Type B pancreatic cell (in vitro differentiated cells): ENCODE measurements at places on chromosomes 5 and 9.

DNA sequence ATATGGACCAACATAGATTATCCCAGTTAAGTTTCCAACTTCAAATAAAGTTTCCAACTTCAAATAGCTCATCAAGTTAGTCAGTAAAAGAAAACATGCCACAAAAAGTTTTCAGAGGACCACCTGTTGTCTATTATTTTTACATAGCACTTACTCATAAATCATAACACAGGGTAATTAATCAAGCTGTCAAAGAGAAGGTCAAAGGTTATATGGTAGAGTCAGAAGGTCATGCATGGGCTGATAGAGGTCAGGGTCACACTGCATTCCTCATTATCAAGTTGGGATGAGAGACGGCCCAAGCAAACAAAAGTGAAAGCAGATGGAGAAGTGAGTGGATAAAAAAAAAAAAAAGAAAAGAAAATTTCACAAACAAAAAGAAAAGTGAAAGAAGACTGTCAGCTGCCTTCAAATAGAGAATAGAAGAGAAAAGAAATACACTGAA is 145.5 kb upstream of the POU5F2 start:
- no peak for DNase-seq

GRCh38 chr9:18114559-18115475 is 359.1 kb upstream of the ADAMTSL1 start:
- no peak for DNase-seq

DNA sequence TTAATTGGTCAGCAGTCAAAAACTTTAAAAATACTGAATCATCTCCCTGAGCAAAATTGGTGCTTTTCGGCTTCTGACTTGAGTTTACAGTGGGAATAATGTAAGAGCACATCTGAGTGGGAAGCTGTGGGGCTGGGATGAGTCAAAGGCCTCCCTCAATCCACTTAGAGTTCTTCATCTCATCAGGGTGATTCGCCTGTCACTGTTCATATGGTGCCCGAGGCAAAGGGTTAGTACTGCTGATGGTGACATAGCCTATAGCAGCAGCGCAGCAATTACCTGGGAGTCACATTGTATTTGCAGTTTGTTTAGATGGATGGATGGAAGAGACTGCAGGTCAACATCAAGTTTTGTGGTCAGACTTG is 113.8 kb upstream of the ZNF608 start:
- no peak for DNase-seq

GRCh38 chr5:37557734-37558293 is 178.7 kb downstream of the WDR70 start:
- DNase-seq: no peak

DNA sequence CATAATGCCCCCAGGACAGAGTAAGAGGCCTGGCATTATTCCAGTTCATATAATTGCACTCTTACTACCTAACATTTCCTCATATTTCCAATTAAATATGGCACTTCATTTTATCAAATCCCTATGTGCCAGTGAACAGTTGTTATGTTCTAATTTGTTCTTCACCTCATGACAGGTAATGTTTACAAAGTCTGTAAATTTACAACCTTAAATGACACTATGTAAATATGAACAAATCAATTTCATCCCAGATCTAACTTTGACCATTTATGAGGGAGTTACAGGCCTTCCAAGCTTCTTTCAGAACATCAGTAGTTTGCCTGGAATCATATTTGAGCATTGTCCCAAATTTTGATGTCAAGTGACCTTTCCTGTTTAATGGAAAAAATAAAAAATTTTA is 592.6 kb upstream of the CDH6 start:
- DNase-seq: no peak

GRCh38 chr5:75322066-75322465 is 15.0 kb upstream of the HMGCR start:
- no peak for DNase-seq

- no peak for DNase-seq
Observed at GRCh38 chr5:139038613-139039305, 159.4 kb downstream of the SIL1 start.

GRCh38 chr9:5560443-5561100 is 50.2 kb downstream of the PDCD1LG2 start:
- no peak for DNase-seq

DNA sequence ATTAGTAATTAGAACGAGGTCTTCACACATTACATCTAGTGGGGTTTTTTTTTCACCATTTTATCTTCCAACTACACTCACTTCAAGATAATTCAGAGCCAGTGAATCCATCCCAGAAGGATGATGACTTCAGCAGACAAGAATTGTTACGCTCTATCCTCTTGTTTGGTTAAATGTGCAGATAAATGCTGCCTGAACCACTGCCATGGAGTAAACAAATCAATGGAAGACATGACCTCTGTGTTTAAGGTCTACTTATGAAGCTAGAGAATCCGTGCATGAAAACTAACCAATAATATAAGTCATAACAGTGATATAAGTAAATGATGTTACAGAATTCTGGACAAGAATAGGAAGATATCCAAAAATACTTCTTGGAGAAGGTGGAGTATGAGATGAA is 602.6 kb downstream of the TLR4 start:
- DNase-seq: no peak

DNA sequence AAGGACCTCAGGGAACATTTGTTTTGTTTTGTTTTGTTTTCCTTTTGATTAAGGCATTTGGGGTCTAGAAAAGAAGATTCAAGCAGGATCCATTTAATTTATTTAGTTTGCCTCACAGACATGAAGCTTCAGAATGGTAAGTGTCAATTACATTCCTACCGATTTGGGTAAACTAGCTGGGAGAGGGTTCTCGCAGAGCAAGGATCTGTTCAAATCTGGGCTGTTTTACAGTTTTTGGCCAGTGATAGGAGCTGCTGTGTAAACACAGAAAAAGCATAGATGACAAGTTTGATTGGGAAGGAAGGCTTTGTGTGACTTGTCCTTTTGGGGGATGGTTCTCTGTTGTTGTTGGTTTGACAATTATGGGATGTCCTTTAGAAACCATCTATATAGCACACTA is 470.3 kb upstream of the WWC1 start:
- no peak for DNase-seq

GRCh38 chr5:67104859-67105258 is 91.7 kb downstream of the CD180 start:
- DNase-seq: no peak

DNA sequence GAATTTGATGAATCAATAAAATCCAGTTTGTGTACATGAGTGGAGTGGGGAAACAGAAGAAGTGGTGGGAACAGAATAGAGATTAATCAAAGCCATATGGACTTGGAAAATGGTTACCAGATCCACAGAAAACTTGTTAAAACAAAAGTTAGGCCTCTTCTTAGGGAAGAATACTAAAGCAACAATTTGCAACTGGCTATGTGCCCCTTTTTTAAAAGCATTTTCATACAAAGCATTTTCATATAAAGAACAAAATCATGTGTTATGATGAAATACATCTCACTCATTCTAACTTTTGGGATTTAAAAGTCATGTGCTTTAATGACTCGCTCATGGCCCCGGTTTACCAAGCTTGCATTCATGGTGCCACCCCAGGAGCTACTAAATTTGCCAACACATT is 276.9 kb downstream of the EFNA5 start:
- no peak for DNase-seq

- no peak for DNase-seq
Observed at GRCh38 chr9:2270565-2270964, 255.4 kb downstream of the SMARCA2 start.

- DNase-seq: no peak
Observed at GRCh38 chr5:68659881-68660280, 433.9 kb upstream of the SLC30A5 start.

DNA sequence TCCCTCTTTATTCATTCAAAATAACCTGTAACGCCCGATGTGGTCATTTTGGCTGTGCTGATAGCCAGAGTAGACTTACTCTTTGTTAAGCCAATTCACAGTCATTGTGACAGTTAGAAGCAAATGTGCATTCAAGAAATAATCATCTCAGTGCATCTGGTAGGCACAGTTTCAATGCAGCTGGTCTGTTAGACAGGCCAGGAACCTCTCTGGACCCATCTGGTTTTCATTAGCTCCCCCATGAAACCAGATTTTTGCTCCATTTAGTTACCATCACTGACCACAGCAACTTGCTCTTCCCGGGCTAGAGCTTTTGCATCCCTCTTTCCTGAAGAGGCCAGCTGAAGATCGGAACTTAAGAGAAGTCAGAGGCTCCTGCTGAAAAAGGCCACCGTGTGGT is 284.2 kb downstream of the NSG2 start:
- DNase-seq: no peak

DNA sequence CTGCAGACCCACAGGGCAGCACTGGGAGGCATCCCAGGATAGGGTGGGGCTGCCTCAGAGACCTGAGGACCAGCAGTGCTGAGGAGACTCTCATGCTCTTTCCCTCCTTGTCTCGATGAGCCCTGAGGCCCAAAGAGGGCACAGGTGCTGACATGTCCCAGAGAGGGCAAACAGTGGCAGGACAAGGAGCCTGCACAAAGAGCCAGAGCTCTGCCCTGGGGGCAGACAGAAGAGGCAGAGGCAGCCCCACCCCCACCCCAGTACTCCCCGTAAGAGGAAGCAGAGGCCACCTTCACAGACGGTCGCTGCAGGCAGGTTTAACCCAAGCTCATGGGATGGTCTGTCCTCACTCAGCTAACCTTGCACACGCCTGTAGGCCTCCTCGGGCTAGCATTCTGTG is 29.4 kb upstream of the TTLL11 start:
- no peak for DNase-seq

DNA sequence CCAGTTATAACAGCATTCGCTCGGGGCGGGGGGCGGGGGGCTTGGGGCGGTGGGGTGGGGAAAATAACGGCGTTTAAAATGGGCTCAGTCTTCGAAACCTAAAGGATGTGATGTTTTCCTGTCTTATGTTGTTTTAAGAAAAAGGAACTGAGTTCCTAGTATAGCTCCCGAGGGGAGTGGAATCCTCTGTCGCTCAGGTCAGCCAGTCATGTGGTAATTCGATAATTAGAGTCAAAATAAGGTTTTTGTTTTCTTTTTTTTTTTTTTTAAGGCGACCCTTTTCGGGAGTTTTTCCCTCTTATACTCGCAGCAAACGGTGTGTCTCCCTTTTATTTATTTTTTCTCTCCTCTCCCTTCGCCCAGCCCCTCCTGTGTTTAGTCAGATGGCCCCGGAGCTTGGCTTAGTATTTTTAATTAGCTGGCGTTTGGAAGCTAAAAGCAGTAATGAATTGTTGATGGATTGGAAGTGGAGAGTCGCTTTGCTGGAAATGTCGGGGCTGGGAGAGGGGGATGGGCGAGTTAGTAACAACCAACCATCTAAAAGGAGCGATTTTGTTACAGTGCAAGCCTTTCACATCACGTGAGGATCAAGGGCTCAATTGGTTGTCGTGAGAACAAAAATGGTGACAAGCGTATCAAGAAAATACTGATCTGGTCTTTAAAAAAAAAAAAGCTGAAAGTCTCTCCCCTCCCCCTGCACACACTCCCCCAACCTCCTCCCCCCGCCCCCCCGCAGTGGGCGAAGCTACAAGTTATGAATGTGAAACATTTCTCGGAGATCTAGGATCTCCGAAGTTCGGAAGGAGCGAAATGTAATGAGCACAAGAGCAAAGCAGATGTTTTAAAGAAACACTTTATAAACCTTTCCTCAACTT is 714 bp upstream of the ZNF608 start:
- peak; percentile 74 for DNase-seq

DNA sequence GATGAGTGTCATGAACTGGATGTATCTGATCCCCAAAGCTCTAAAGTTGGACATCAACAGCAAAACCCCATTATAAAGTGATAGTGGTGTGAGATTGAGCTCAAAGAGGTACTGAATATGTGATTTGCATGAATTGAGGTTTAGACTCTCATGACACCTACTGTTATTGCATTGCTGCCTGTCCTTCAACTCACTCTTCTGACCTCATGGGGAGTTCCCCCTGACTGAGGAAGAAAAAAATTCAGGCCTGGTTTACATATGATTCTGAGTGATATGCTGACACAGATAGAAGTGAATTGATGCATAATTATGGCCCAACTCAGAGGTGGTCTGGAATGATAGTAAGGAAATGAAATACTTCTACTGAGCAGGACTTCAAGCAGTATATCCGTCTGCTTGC is 76.2 kb upstream of the CHD1 start:
- no peak for DNase-seq

GRCh38 chr5:171647043-171647903 is 138.3 kb upstream of the SMIM23 start:
- no peak for DNase-seq

DNA sequence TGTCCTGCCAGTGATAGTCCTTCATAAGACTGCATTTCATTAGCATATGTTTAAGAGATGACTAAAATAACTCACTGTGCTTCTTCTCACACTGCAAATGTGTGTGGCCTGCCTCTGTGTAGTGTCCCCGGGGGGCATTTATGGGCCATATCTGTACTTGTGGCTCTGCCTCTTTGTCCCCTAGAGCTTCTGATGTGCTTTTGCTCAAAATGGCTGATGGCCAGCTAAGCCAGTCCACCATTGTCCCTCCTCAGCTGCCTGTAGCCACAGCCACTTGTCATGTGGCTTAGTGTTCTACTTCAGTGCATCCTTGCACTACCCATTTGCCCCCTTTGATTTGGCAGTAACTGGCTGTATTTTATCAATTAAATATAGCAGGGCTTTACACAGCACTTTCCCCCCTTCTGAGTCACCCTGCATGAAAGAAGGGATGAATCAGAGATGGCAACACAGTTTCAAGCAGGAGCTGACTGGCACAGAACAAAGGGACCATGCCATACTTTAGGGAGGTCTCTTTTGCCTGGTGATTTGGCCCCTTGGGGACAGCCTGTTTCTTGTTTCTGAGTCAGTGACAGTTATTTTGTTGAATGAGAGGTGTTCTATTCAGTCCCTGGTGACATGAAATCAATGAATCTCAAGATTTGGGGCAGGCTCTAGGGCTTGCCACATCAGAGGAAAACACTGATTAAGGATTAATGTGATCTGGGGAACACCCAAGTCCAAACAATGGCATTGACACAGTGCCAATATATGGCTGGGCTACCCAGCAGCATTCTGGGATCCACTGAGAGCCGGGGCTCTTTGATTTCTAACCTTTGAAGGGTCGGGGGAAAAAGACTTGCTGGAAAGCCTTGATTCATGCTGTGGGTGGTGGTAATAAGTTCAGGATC is 245.5 kb downstream of the SMARCA2 start:
- DNase-seq: no peak

- no peak for DNase-seq
Observed at GRCh38 chr5:149455889-149456409, 76.9 kb upstream of the IL17B start.

- no peak for DNase-seq
Observed at GRCh38 chr5:77842243-77842642, 66.1 kb upstream of the TBCA start.

GRCh38 chr9:108709997-108710396 is 145.8 kb downstream of the ACTL7B start:
- no peak for DNase-seq

DNA sequence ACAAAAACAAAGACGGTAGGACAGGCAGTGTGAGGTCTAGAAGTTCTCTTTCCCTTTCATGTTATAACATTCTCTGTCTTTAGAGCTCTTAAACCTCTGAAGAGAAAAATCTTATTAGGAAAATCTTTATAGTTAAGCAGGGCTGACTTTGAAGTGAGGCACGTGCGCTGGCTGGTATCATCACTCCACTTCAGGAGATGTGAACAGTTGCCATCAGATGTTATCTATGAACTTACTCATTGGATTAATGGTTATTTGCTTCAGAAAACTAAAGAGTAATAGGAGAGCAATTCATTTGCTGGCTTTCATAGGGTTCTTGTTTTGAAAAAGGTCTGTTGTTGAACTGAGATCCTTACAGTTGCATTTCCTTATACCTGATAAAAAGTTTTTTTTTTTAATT is 25.7 kb downstream of the LRRTM2 start:
- no peak for DNase-seq
